T-cell (primary cell): ENCODE measurements at places on chromosomes 2 and 18. TPM values are rescaled to one million over a fixed set of nuclear protein-coding genes. Genes with fewer than 3 reads are reported as not detected.

DNA sequence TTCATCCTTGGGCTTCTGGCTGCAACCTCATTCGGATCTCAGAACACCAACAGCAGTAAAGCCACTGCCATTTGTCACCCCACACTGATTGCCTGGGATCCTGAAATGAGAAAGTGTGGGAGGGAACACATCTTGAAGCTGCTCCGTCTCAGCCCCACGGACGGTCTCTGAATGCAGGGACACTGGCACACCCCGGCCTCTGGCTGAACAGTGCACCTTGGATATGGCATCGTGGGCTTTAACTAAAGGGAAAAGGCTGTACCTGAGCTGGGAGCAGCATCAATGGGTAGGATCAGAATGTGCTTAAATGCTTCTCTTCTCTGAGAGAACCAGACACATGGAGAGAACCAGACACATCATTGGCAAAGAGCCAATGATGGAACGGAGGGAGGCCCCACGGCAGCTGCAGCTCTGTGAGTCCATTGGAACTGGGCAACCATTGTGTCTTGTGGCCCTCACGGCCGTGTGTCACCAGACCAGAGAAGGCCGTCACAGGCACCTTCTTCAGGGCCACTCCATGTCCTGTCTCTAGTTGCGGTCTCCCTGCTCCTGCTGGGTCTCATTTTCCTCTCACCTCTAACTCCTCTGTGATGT lies 193.4 kb upstream of the MYT1L start:
- no peak for DNase-seq

GRCh38 chr2:218008060-218009040 lies 5.6 kb upstream of the TNS1 start:
- DNase-seq: no peak

DNA sequence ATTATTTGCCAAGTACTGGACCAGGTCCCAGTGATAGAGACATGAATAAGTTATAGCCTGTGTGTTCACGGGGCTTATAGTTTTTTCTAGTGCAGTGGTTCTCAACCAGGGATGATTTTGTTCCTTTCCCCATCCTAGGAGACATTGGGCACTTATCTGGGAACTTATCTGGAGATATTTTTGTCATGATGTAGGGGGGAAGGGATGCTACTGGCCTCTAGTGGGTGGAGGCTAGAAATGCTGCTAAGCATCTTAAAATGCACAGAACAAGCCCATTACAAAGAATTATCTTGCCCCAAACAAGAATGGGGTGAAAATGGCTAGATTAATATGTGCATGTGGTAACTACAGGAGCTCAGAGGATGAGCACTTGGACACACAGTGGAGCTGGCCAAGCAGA lies 75.2 kb downstream of the KLHL29 start:
- DNase-seq: no peak

DNA sequence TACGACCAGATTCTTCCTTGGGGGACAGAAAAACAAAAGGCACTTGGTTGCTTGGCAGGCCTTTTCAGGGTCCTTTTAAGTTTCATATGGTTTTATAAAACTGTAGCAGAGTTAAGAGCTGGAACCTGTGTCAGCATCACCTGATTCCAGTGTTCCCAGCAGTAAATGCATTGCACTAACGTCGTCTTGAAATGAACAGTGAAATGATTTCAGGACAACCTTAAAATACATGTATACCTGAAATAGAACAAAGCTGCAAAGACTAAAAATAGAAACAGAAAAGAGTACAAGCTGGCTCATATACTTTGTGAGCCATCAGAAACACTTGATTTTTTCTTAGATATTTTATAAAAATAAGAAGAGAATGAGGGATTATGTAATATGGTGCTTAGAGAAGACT lies 51.9 kb downstream of the ACSL3 start:
- DNase-seq: no peak

DNA sequence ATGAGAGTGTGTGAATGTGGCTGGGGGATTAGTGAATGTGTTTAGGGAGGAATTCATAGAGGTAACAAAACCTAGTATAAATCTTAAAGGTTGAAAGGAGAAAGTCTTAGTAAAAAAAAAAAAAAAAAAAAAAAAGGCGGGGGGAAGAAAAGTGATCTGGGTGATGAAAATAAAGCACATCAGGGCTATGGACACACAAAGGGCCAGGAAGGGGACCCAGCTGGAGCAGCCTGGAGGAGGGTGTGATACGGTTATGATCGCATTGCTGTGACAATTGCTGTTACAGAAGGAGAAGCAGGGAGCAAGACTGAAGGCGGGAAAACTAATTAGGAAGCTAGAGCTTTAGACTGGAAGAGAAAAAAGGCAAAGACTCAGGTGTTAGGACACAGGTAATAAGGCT lies 85.4 kb downstream of the DLGAP1 start:
- DNase-seq: no peak

DNA sequence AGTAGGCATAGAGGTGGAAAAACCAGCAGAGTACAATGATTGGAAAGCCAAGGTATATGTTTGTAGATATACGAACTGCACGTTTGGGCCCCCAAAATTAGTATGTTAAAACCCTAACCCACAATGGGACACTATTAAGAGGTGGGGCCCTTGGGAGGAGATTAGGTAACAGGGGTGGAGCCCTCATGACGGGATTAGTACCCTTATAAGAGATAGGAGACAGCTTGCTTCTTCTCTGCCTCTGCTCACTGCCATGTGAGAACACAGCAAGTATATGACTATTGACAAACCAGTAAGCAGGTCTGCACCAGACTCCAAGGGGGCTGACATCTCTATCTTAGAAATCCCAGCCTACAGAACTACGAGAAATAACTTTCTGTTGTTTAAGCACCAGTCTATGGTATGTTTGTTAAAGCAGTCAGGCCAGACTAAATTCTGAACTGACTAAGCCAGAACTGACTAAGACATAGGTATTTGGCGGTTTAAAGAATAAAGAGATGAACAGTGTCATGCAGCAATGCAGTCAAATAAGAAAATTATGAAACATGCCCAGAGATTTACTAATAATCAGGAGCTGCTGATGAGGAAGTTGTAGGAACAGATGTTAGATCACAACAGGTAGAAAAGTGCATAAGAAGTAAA lies 182.9 kb downstream of the DYM start:
- DNase-seq: no peak

- no peak for DNase-seq
These were observed 64.0 kb upstream of the ZSWIM2 start for GRCh38 chr2:186912979-186913378.

DNA sequence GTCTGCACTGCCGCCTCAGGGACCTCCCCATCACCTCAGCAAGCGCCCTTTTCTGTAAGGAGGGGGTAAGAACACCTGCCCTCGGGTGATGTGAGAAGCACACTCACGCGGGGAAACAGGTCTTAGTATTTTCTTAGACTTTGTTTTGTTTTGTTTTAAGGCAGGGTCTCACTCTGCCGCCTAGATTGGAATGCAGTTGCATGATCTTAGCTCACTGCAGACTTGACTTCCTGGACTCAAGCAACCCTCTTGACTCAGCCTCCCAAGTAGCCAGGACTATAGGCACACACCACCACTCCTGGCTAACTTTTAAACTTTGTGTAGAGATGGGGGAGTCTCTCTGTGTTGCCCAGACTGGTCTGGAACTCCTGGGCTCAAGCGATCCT lies 37.1 kb downstream of the RAMP1 start:
- DNase-seq: no peak

- DNase-seq: no peak
These were observed 19.7 kb upstream of the GLI2 start for GRCh38 chr2:120715941-120716340.

GRCh38 chr2:172249334-172249733 lies 146.6 kb upstream of the DLX2 start:
- DNase-seq: no peak

- DNase-seq: no peak
These were observed 370.8 kb downstream of the DSEL start for GRCh38 chr18:67145586-67146292.

Gene AMER3
- not detected for total RNA-seq

Gene CNGA3
- not detected for total RNA-seq

Gene PELI1
- total RNA-seq: 50.4 TPM
